ENCODE measurements at places on chromosomes 4 and X. TPM values are rescaled to one million over a fixed set of nuclear protein-coding genes. Genes with fewer than 3 reads are reported as not detected.

DNA sequence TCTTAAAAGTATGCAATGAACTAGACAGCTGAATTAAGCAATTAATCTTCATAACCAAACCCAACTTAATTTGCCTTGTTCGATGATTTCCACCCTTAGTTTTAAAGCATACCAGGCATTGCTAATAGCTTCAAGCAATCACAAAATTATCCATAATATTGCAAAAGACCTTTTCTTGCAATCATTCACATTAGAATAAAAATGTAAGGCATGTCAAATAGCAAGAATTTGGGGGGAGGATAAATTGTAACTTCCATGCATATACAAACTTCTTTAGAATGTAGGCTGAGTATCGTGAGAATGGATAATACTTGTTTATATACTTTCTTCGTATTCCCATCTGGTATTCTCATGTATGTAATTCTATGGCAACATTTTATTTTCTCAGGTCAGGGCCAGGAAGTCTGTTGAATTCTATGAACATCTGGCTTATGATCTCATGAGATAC, 28.7 kb upstream of the BMP2K start:
- DNase-seq = no peak

- DNase-seq = no peak
Observed at GRCh38 chr4:90113881-90114457, 13.2 kb upstream of the CCSER1 start.

- no peak for DNase-seq
Observed at GRCh38 chr4:39667706-39668105, 29.0 kb upstream of the SMIM14 start.

DNA sequence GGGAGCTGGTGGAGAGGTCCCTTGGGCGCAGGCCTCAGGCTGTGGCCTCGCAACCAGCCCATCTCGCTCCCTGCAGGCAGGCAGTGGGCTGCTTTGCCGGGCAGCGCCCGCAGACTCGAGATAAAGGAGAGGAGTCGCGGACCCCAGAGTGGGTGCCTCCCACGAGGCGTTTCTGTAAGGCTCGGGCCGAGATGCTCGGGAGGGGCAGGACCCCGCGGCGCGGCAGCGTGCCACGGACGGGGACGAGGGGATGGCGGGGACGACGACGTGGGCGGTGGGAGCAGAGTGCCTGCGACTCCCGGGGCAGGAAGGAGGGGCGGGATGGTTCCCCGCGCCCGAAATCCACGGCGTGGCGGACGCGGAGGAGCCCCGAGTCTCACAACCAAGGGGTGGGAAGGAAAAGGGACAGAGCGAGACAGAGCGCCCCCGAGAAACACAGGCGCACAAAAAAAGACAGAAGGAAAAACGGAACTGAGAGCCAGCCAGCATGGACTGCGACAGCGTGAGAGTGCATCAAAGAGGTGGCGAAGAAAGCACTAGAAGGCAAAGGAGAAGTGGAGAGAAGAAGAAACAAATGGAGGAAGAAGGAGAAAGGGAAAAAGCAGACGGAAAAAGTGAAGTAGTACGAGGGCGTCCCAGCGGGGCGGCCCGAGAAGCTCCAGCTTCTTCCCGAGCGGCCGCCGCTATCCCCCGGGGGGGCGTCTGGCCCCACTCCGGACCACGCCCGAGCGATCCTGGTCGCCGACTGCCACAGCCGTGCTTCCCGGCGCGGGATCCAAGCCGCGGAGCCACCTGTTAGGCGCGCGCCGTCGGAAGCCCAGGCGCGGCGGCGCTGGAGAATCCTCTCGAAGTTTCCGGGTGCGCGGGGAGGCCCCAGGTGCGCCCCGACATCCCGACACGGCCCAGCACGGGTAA, 1.5 kb downstream of the BEND4 start:
- DNase-seq = no peak

Gene TLR3
- total RNA-seq = 1.9 TPM

DNA sequence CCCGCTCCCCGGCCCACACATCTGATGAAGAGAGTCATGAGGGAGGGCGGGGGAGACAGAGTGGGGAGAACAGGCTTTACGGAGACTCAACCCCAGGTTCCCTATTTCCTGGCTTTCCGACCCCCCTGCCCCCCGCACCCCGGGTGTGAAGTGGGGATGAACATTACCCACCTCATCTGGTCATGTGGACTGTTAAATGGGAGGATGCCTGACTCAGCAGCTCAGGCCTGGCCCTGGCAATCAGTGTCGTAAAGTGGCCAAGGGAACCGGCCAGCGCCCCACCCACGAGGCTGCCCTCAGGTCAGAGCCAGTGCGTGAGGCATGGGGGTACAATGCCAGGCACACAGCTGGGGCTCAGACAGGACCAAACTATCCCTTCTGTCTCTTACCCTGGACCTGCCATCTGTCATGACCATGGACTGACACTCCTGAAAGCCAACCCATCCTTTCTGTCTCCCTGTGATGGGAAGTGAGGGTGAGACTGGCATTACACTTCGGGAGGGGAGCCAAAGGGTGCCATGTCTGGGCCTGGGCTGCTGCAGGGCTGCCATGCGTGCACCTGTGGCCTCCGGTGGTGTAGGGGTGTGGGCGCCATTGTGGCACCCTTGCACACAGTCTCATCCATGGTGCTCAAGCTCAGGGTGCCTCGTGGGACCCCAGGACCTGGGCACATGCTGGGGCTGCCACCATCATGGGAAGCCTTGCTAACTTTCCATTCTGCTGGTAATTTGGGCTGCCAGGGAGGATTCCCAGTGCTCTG, 106.1 kb upstream of the PSAPL1 start:
- DNase-seq = no peak

- no peak for DNase-seq
Observed at GRCh38 chr4:110458494-110459266, 17.3 kb upstream of the ENPEP start.

Gene CISD2
- total RNA-seq = 54.3 TPM

Gene TMEM192
- 8.6 TPM for total RNA-seq

Gene PCSK1N
- 48.7 TPM for total RNA-seq

DNA sequence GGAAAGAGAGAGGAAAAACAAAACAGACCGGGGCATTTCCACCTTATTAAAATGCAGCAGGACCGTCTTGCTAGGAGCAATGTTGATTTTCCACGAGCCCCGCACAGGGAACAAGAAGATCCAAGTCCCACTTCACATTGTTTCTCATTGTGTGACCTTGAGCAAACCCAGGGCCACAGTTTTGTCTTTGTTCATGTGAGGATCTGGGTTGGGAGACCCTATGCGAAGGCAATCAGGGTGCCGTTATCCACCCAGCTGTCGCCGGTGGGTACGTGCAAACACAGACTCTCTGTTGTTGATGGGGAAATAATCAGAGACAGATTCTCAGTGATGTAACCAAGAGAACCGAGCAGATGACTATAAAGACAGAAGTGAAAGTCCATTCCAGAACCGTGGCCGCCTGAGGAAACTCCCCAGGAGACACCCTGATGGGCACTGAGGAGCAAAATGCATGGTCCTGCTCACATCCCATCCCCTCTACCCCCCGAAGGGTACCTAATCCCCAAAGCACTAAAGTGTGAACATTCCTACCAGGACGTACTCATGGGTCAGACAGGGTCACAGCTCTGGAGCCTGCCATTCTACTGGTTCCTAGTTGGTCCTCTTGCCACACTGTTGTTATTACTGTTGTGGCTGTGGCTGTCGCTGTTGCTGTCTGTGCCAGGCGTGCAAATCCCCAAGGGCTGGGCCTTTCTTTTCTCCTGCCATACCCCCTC, 102.7 kb upstream of the RBPJ start:
- peak; percentile 8 for DNase-seq

DNA sequence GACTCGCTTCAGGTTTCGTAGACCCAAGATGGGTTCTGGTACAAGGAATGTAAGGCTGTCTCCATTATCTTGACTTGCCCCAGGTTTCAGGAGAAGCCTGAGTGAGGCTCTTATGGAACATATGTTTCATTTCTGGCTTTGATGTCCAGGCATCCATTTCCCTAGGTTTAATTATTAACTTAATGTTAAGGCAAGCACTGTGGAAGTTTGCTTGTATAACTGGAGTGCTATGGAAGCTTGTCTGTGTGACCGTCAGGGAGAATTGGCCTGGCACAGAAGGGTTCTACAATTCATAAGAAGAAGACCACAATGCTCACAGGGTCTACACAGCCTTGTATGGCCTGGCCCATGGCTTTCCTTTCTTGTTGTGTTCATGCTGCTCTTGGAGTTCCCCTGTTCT, 47.2 kb upstream of the PPP1R2C start:
- no peak for DNase-seq

GRCh38 chrX:154654925-154655324, 1.5 kb upstream of the CTAG2 start:
- DNase-seq = no peak

DNA sequence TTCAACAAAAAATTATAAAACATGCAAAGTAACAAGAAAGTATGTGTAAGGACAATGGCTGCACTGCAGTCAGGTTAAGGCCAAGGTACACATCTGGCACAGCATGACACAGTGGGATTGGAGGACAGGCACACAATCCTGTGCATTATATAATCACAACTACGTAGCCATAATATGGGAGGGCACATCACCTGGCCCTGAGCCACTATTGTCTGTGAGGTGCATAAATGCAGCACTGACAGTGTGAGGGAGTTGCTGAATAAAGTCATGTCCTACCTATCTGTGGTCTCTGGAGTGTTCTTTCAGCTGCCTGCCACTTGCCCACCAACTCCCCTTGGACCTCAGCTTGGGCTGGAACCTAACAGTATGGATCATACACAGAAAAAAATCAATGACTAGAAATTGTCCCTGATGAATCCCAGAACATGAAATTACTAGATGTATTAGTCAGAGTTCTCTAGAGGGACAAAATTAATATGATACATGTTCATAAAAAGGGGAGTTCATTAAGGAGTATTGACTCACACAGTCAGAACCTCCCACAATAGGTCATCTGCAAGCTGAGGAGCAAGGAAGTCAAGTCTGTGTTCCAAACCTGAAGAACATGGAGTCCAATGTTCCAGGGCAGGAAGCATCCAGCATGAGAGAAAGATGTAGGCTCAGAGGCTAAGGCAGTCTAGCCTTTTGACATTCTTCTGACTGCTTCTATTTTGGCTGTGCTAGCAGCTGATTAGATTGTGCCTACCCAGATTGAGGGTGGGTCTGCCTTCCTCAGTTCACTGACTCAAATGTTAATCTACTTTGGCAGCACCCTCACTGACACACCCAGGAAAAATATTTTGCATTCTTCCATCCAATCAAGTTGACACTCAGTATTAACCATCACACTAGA, 46.4 kb upstream of the KCTD8 start:
- no peak for DNase-seq

DNA sequence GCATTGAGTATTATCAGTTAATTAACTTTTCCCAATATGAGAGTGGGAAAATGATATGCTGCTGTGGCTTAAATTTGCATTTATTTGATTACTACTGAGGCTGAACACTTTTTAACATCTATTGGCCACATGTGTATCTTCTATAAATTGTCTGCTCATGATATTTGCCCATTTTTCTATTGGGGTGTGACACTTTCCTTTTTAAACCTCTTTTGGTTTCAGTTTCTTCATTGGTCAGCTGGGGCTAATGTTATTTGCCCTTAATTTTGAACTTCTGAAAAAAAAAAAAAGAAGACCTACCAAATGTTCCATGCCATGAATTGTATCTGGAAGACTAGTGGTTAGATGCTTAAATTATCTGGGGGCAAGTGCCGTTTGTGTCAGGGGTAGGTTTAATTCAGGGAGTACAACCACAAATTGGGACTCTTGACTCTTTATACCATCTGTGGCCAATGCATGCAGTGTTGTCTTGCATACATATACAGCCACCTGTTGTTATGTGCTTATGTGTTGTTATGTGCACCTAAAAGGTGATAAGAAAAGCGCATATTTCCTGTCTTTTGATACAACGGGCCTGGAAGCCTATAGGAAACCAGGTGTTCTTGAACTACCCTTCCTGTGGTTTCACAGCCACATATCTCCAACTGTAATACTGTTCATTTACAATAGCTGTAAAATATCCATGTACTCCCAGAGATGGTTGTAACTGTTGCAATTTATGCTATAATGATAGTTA, 49.0 kb downstream of the SH2D1A start:
- no peak for DNase-seq

Gene HTR2C
- total RNA-seq = 0.31 TPM

Gene POF1B
- not detected for total RNA-seq

Gene CXXC4
- 128 TPM for total RNA-seq

- no peak for DNase-seq
Observed at GRCh38 chr4:169715826-169716225, 41.9 kb downstream of the HPF1 start.

Gene VAMP7
- 29.9 TPM for total RNA-seq

GRCh38 chr4:97003715-97004114, 1139.6 kb downstream of the STPG2 start:
- DNase-seq = no peak

Gene INTU
- 36.3 TPM for total RNA-seq

Gene TBC1D9
- total RNA-seq = 54.0 TPM

Gene VCX3B
- not detected for total RNA-seq

Gene TMSB15A
- total RNA-seq = 111 TPM

- DNase-seq = no peak
Observed at GRCh38 chrX:110157444-110157843, 154.5 kb downstream of the TMEM164 start.

DNA sequence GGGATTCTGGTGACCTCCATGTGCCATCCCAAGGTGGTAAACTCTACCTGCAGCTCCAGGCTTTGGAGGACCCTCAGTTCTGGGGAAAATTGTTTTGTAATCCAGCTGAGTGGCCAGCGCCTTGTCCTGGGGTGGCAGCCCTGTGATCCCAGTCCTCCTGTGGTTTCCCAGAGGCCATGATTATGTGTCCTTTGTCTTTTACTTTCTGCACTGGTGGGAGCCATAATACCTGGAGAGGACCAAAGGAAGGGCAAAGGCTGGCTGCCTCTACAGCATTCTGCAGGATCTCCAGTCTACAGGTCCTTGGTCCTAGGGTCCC, 64.0 kb downstream of the NBDY start:
- DNase-seq = no peak

DNA sequence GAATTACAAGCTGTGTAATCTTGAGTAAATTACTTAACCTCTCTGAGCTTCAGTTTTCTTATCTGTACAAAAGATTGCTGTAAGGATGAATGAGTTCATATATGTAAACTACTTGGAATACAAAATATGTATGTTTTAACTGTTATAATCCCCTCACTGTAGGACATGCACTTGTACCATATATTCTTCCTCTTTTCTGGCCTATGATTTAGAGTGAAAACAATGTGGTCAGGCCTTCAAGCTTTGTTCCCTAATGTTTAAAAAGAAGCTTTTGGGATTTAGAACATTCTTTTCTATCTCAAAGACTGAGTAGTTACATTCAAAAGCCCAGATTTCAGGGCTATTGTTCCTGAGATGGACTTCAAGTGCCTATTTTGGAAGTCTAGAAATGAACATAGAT, 26.7 kb upstream of the GPRIN3 start:
- DNase-seq = no peak

Gene HPSE
- 1.6 TPM for total RNA-seq

Gene TMPRSS11F
- not detected for total RNA-seq

All from occipital lobe (tissue), 3 donors.